ENCODE measurements at places on chromosomes 13 and 19. TPM values are rescaled to one million over a fixed set of nuclear protein-coding genes. Genes with fewer than 3 reads are reported as not detected.

The OR7D2 gene
- total RNA-seq: not detected

The MIA gene
- total RNA-seq: 2.6 TPM

The CEACAM6 gene
- not detected for total RNA-seq

The KCNJ14 gene
- 1.3 TPM for total RNA-seq

The ZNF581 gene
- total RNA-seq: 44.1 TPM

The TTC9B gene
- total RNA-seq: not detected

The ZNF563 gene
- total RNA-seq: 1.8 TPM

The COL5A3 gene
- 52.1 TPM for total RNA-seq

The IGFL2 gene
- total RNA-seq: not detected

The TTYH1 gene
- total RNA-seq: not detected

The EPSTI1 gene
- total RNA-seq: 12.6 TPM

The LYPD5 gene
- total RNA-seq: 1.5 TPM

The CGB7 gene
- not detected for total RNA-seq

The C19orf47 gene
- 14.2 TPM for total RNA-seq

The KCNC3 gene
- 0.20 TPM for total RNA-seq

The RHPN2 gene
- 5.1 TPM for total RNA-seq

The CCDC70 gene
- not detected for total RNA-seq

The KLK12 gene
- total RNA-seq: not detected

The TMIGD2 gene
- total RNA-seq: not detected

The KIR2DL4 gene
- not detected for total RNA-seq

The TSKS gene
- 1.1 TPM for total RNA-seq

The PPFIA3 gene
- 3.9 TPM for total RNA-seq

The GTPBP3 gene
- 16.6 TPM for total RNA-seq

The SMIM44 gene
- not detected for total RNA-seq

The DPF1 gene
- total RNA-seq: not detected

The HNRNPUL1 gene
- total RNA-seq: 119 TPM

The ATP1A3 gene
- total RNA-seq: 0.05 TPM

The NCAN gene
- not detected for total RNA-seq

The CEACAM3 gene
- total RNA-seq: not detected

The FLT1 gene
- total RNA-seq: 2.0 TPM

The PLPPR3 gene
- 0.10 TPM for total RNA-seq

The TGDS gene
- 10.9 TPM for total RNA-seq

The SNAPC2 gene
- total RNA-seq: 30.2 TPM

The MYO1F gene
- 0.29 TPM for total RNA-seq

The PODNL1 gene
- total RNA-seq: 5.7 TPM

The BLOC1S3 gene
- total RNA-seq: 19.5 TPM

The CD37 gene
- not detected for total RNA-seq

The PSG6 gene
- not detected for total RNA-seq

The PTH2 gene
- total RNA-seq: not detected

The SIAH3 gene
- not detected for total RNA-seq
